ENCODE measurements at places on chromosomes 3 and 15. TPM values are rescaled to one million over a fixed set of nuclear protein-coding genes. Genes with fewer than 3 reads are reported as not detected.

USP50 gene
- total RNA-seq, result not detected

FAM131A gene
- 22.5 TPM for total RNA-seq

CLSTN2 gene
- total RNA-seq, result 0.73 TPM

AHSG gene
- total RNA-seq, result not detected

SPTSSB gene
- total RNA-seq, result not detected

SOX2 gene
- 0.34 TPM for total RNA-seq

STAC gene
- total RNA-seq, result under 0.01 TPM

GRM7 gene
- not detected for total RNA-seq

NTRK3 gene
- total RNA-seq, result not detected

CLDN18 gene
- not detected for total RNA-seq

HCN4 gene
- not detected for total RNA-seq

THSD4 gene
- total RNA-seq, result 0.36 TPM

TM4SF18 gene
- 10.2 TPM for total RNA-seq

IL17RE gene
- 2.8 TPM for total RNA-seq

SENP8 gene
- 2.3 TPM for total RNA-seq

COL6A5 gene
- under 0.01 TPM for total RNA-seq

UACA gene
- total RNA-seq, result 43.7 TPM

SNURF gene
- 3.7 TPM for total RNA-seq

FAM3D gene
- not detected for total RNA-seq

Measured in melanocyte of skin (primary cell).